Activated naive CD8-positive, alpha-beta T cell treated with anti-CD3 and anti-CD28 coated beads, Interleukin-2, amount 10 ng/mL, durations not matched to agents 7 days and 5 days (primary cell): ENCODE measurements at places on chromosomes 5 and 9.

DNA sequence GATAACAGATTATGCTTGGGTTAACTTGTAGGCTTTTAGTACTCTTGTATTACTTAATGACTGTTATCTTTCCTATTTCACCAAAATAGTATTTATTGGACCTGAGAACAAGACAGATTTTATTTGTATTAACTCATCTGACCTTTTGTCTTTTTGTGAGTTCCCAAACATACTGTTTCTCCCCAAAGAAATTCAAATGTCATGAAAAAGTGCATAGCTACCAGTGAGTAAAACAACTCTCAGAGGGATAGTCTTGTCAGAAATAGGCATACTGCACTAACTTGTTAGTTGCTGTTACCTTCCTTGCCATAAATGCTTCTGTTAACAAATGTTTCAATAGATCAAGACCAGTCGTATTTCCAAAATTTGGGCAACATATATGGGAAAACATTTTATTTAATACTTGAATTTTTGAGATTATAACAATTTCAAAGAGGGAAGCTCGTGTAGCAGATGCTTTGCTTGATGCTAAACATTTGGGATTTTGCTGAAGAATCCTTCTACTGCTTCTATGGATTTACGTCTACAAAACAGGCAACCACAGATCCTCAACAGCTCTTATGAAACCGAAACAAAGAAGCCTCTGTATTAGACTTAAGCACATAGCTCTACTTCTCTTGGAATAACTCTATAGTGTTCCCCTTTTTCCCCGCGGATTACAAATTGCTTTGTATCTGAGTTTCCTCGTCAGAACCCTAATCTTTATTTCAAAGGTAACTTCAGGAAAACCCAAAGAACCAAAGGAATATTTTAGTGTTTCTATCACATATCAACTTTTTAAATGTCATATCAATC, 248.8 kb downstream of the MCTP1 start:
- no peak for DNase-seq

- DNase-seq = no peak
These were observed 5.7 kb upstream of the GAPVD1 start for GRCh38 chr9:125255781-125256391.

- DNase-seq = no peak
These were observed 18.0 kb downstream of the ATOX1 start for GRCh38 chr5:151740336-151740942.

GRCh38 chr5:39713250-39713916, 288.6 kb upstream of the DAB2 start:
- DNase-seq = no peak

DNA sequence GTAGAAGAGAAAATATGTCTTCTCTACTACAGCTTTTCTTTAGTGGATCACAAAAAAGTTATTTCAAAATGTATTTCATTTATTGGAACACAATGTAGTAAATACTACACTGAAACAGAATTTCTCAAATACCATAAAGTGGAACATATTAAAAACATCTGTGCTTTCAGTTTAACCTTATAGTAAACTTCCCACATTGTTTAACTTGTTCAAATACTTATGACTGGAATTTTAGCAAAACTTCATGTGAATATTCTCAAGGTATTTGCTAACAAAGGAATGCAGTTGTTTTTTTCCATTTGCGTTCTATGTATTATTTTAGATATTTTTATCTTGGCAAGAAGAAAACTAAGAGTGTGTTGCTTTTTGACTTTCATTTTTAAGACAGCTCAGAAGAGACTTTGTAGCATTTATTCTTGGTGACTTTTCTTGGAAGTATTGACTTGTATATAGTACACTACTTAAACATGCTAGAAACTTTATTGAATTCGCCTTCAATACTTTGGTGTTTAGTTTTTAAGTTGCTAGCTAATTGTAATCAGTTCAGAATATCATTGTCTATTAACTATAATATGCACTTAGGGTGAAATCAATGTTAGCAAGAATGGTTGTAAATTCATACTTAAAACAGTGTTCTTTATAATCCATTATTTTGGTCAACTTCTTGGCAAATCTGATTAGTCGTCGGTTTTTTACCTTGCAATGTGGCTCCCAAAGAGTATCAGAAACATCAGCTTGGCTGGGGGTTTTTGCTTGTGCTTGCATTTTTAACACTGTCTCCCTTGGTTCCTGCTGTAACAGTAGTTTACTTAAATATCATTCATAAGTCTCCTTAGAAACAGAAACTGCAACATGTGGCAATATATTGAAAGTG, 5.0 kb upstream of the RHOBTB3 start:
- DNase-seq = no peak

GRCh38 chr9:135410831-135411473, 68.6 kb upstream of the PPP1R26 start:
- no peak for DNase-seq

- peak; percentile 94 for DNase-seq
These were observed 18.7 kb upstream of the RNF130 start for GRCh38 chr5:180090098-180090768.
